ENCODE measurements at places on chromosomes 13 and 19.

DNA sequence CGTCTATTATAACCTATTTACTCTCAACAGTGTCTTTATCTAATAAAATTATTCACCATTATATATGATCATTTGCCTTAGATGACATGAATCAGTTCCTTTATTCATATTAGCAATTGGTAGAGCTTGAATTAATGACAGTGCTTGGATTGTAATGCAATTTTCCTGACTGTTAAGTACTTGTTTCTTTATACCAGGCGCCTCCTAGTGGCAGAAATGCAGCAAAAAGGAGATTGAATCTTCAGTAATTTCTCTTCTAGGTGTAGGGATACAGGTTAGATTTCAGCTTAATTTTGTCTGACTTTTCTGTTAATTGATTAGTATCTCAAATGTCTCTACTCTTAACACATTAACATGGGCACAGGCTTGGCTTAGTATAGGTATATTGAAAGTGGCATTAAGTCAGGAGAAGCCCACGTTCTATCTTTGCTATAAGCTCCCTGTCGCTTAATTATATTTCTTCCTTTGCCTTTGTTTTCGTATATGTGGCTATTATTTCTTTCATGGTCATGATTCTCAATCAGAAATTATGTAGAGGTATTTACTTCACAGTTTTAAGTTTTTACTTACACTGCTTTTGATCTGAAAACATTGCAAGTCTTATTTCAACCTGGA is 9.1 kb upstream of the LHFPL6 start:
- ATAC-seq = no peak

DNA sequence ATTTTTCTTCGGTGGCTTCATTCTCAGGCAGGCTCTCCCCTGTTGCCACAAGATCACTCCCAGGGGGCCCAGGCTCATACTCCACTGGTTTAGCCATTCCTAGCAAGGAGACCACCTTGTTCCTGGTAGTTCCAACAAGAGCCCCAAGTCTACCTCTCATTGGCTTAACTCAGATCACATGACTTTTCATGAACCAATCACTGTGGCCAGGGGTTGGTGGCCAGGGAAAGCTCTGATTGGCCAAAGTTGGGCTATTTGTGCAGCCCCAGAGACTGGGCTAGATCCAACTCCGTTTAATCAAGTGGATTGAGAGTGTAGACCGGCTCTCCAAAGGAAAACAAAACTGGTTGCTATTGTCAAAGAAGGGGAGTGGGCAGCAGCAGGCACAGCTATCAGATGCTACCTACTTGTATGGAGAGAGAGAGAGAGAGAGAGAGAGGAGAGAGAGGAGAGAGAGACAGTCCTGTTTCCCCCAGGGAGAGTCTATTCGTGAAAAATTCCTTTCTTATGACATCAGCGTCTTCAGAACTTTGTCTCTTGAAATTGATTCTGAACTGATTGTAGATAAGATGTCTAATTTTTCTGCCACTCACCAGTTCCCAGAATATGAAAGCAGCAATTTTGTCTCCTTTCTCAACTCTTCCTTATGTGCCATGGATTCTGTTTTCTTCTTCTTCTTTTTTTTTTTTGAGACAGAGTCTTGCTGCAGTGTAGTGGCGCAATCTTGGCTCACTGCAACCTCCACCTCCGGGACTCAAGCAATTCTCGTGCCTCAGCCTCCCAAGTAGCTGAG is 5.9 kb downstream of the CEACAM19 start:
- ATAC-seq = no peak

DNA sequence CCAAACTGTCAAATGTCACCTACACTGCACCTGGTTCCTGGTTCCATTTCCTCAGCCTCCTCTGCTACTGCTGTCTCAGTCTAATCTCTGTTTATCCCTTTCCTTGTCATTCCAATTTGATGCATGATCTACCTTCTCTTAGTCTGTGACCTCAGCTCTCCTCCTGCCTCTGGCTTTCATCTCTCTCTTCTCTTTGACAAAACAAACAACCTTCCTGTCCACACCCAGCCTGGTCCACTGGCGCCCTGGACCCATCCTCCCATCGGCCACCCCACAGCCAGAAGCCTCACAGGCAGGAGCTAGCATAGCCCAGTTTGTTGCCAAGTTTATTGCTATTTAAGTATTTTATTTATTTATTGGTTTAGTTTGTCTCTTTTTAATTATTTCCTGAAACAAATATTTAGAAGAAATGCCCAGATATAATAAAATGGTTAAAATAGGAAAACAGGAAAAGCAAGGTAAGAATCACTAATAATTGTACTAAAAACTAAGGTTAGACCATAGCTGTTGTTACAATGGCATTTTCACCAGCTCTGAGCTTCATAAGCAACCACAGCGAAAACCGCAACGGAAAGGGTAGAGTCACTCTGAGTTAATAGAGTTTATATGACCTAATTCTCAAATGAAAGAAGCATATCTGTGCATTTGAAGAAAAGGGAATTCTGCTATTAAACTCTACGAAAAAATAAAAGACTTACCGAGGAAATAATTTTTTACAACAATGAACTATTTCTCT is 68.6 kb downstream of the EFNB2 start:
- ATAC-seq = no peak

DNA sequence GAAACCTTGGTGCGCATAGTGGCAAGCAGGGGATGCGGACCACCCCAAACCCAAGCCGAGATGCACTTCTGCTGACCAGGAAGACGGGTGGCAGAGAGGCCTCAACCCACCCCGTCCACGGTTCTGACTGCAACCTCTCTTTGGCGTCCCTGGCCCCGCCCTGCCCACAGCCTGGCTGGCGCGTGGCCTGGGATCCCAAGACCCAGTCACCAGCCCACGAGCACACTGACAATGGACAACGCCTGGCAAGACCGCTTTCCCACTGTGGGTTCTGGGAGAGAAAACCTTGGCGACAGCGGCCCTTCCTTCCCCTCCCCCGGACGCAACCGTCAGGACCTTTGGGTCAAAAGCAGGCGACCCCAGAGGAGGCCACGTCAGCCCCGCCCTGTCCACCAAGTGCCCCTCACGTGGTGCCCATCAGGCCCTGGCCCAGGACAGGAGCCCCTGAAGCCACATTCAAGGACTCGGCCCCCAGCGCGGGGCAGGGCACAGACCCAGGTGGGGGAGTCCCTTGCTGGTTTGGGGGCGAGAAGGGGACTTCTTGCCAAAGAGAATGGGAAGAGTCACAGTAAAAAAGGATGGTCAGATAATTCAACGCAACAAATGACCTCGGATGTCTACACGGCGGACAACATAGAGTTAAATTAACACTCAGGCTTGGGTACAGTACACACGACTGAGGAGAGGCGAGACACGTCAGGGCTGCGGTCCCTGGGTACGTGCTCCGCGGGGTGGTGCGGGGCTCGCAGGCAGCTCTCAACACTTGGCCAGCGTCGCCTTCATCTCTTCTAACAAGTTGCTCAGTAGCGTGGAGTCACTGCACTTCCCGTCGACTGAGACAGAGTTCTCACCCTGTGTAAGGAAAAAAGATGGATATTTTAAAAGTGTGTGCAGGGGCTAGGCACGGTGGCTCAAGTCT is 5.0 kb downstream of the IZUMO4 start:
- no peak for ATAC-seq
